Stimulated activated CD8-positive, alpha-beta memory T cell treated with anti-CD3 and anti-CD28 coated beads, Interleukin-7, amount 100 ng/mL, for 24 hours (primary cell): ENCODE measurements at places on chromosomes 2 and 18.

DNA sequence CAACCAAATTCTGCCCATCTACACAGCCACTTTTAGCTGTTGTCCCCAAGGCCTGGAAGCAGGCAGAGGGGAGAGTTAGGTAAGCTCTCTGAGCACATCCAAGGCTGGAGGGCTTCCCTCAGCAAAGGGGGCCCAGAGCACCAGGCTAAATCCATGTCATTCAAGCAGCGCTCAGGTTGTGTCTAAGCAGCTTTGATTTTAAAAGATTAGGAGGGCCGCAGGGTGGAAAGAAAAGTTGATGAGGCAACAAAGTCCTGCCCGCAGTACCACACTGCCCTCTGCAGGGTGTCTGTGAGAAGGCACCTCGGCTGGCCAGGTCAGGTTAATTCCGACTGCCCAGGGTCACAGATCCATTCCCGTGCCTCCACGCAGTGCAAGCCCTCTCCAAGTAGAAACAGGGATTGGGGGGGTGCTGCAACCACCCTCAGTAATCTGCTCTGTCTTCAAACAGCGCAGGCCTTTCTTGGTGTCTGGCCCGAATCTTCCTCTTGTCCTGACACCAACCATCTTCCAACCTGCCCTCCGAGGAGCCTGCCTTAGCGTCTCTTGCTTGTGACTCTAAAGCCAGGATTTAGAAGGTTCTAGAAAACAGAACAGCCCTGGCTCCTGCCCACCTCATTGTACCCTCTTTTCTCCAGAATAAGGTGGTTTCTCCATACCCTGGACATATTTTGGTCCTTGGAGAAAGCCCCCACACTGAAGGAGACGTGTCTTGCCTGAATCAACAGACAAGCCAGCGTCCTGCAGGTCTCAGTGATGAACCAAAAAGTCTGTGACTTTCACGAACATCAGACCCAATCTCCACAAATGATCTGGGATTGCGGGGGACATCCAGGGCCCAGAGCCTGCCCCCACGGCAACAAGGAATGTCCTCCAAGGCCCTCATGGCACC lies 289.2 kb downstream of the TNS1 start:
- peak; percentile 49 for DNase-seq

GRCh38 chr2:15146960-15147359 lies 414.2 kb downstream of the NBAS start:
- no peak for DNase-seq

- DNase-seq, result no peak
These were observed 89.5 kb downstream of the CALCRL start for GRCh38 chr2:187358531-187358930.

- DNase-seq, result no peak
These were observed 89.2 kb downstream of the SH3RF3 start for GRCh38 chr2:109218087-109218791.
